ENCODE measurements at places on chromosomes 12 and 14.

DNA sequence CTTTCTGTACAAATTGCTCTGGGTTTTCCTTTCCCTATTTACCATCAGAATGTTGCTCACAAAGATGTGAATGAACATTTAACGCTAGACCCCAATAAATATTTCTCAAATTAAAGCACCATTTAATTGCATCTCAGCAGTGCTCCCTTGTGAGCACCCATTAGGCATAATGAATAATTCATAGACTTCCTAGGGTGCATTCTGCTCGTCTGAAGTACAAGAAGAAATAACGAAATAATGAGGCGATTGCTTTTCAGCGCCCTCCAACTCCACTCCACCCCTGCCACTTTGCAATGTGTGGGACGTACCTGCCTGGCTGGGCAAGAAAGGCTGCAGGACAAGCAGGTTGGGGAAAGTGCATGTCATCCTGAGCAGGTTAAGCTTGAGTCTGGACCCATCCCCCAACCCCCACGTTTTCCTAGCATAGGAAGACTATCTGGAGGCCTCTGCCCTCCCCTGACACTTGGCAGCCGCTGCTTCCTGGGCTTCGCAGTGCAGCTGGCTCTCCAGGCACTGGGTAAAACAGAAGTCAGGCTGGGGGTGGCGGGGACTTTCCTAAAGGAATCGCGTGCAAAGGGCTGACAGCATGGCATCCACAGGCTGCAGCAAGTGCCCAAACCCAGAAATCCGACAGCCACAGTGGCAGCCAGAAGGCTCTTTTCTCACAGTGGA, 253.7 kb downstream of the DUSP6 start:
- DNase-seq = no peak

GRCh38 chr14:102479777-102480176, 29.8 kb downstream of the ANKRD9 start:
- DNase-seq = peak; percentile 87

DNA sequence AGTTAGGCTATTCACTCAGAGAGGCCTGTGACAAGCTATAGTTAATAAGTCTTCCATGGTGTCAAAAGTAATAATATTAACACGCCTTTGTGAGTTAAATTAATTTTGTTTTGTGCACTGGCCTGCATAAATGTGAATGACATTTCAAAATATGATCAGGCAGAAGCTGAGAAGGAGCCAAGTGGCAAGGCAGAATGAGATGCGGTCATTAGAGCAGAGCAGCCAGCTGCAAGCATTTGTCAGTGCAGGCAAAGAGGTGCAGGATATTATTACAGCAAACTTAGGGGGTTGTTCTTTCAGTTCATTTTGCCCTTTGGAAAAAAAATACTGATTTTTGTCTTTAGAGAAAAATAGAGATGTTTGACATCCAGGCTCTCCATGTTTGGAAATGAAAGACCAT, 364.5 kb downstream of the PAWR start:
- peak; percentile 43 for DNase-seq

DNA sequence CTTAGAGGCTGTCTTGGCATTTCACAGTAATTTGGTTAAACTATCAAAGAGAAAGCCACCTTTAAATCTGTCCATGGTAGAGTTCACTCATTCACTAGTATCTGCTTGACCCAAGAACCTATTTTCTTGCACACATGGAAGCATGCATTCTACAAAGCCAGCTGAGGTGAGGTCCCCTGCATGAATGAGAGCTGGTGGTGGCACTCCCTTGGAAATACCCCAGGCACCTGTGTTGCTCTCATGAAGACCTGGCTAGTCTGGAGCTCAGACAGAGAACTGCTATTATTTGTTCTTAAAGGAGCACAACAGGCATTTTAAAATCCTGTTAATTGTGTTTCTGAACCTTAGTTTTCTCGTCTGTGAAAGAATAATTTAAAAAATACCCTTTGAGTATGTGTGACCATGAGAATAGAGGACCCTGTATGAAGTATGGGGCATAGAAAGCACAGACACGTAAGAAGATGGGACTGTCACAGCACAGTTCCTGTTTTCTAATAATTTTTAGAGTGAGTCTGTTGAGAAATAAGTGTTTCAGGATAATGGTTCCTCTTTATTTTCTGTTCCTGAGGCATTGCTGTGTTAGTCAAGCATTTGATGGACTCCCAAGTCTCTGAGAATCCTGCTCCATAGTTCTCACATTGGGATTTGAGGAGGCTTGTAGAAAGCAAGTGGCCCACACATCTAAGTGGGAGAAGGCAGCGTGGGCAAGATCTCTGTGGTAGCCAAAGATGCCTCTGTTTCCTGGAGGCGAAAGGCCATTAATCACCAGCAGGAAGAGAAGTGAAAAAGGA, 10.9 kb downstream of the RGS6 start:
- no peak for DNase-seq

- DNase-seq = no peak
Observed at GRCh38 chr14:68345738-68346137, 447.1 kb downstream of the ZFP36L1 start.

DNA sequence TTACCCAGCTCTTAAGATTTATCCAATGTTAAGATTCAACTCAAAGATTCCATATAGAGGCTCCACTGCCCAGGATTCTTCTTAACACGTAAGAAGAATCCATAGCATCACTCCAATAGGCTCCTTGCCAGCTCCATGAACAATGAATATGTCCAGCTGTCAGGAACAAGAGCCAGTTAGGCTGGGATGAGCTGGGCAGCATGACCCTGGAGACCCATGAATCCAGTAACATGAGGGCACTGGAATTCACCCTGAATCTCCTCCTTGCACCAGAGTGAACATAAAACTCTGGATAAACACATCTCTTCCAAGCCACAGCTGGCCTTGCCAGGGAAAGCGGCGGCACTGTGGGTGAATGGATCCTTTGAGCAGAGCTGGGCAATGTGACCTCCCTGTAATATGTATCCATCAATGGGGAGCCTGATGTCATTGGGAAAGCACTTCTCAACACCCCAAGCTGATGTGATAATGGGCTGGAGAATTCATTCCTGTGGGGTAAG, 24.4 kb upstream of the TC2N start:
- no peak for DNase-seq

GRCh38 chr14:38882533-38882932, 220.5 kb downstream of the SEC23A start:
- DNase-seq = no peak

GRCh38 chr14:28142400-28143015, 624.1 kb upstream of the FOXG1 start:
- peak; percentile 48 for DNase-seq

- no peak for DNase-seq
Observed at GRCh38 chr12:90938451-90938850, 16.5 kb downstream of the CCER1 start.

DNA sequence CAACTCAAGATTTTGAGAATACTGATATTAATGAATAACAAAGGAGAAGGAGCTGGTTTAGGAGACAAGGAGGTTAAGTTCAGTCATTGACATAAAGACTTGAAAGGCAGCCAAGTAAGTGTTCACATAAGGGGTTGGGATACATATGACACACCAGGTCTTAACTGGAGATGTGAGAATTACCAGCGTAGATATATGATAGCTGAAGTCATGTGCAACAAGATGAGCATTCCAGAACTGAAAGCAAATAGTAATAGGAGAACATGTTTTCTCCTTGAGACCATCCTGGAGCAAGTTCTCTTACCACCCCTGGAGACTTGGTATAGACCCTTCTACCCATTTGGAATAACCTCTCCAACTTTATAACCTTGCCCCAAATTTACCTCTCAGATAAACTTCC, 43.3 kb upstream of the NPFF start:
- no peak for DNase-seq

GRCh38 chr14:70653662-70654061, 11.9 kb downstream of the TTC9 start:
- DNase-seq = no peak

GRCh38 chr12:51889216-51890132, 1.6 kb downstream of the ANKRD33 start:
- no peak for DNase-seq

DNA sequence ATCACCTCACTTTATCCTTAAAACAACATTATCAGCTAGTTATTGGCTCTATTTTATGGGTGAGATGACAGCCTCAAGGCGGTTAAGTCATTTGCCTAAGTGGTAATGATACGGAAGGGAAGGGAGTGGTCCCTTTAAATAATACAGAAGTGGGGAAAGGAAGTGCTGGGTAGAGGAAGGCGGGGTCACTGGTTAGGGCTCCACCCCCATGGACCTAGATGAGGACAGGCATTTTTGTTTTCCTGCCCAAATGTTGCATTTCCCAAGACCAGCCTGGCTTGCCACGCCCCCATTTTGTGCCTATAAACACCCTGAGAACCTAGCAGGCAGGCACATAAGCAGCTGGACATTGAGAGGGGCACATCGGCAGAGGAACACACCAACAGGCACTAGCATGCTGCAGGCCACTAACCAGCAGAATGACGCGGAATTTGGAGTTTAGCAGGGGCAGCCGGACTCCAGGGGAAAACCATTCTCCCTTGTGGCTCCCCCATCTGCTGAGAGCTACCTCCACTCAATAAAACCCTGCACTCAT, 100.9 kb downstream of the EPS8 start:
- no peak for DNase-seq
